ENCODE measurements at places on chromosomes 5 and 9.

- no peak for DNase-seq
These were observed 41.3 kb upstream of the PHYKPL start for GRCh38 chr5:178273665-178274541.

GRCh38 chr9:74120470-74120869 lies 376.7 kb upstream of the RORB start:
- DNase-seq, result no peak

DNA sequence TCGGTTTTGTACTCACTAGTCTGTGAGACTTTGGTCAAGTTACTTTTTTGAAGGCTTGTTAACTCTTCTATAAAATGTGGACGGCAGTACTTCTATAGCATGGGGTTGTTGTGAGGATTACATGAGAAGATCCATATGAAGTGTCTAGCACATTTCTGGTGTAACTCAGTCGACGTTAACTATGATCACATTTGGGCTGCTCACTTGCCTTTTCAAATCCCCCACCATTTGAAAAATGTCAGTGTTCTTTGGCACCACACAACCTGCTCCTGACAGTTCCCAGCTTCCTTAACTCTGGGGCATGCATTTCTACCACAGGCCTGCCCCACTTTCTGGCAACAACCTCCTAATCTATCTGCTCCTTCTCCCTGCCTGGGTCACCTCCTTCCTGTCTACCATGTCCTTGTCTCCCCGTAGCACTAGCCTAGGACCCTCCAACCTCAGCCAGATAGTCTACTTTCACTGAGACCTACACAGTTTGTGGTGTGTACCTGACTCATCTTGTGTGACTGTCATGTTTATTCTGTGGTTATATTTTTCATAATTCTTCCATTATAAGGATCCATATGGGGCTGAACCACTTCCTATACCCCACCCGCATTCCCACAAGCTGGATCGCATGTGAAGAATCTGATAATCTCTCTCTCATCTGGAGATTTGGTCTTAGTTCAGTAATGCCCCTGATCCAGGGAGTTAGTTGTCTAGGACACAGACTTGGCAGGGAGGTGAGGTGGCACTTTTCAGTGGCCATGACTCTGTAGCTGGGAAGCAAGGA lies 30.2 kb upstream of the BASP1 start:
- no peak for DNase-seq

DNA sequence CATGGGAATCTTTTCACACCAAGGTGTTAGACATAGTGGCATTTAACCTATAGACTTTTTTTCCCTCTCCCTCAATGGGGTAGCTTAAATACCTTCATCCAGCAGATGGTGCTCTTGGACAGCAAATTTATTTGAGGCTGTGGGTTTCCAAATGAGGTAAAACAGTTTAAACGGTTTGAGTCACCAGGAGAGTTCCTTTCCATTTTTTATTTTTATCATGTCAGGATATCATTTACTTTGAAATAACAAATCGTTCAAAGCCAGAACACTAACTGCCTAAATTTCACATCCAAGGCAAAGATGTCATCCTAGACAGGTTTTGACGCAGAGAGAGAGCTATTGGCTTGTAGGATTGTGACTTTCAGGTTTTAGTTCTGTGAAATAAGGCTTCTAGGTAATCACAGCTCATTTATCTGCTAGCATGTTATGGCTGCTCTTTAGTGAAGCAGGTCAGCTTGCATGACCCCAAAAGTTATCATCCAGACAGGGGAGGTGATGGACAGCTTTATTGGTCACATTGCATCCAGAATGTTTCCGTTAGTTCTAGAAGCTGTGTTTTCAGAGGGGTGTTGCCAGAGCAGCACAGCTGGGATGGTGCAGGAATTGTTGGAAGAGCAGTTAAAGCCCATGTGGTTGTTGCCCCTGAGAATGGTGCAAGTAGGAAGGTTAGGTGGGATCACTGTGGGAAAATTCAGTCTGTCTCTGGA lies 69.8 kb downstream of the KDM4C start:
- no peak for DNase-seq

DNA sequence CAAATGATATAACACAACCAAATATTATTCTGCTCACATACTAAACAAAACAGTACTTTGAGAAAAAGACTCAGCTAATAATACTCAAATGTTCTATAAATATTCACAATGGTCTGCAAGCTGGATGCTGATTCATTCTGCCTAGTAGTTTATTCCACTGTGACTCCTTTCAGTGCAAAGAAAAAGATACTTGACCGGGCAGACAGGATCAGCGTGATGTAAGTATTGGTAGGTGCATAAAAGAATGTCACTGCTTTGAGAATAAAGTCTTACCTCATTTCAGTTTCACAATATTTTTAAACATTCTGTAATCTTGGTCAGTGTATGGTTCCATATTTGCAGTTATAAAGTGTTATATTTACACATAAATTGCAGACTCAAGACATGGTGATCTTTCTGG lies 223.0 kb upstream of the NUDT12 start:
- no peak for DNase-seq

GRCh38 chr5:173786286-173787187 lies 101.6 kb upstream of the CPEB4 start:
- no peak for DNase-seq

DNA sequence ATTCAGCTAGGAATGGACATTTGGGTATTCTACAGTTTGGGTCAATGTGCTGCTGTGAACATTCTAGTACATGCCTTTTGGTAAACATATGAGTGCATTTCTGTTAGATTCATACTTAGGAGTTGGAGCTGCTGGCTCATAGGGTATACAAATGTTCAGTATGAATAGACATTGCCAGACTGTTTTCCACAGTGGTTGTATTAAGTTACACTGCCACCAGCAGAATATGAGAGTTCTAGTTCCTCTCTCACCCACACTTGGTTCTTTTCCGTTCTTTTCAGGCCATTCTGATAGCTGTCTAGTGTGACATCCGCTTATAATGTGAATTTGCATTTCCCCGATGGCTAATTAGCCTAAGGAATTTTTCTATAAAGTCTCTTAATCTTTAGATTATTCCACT lies 25.0 kb downstream of the STOM start:
- DNase-seq, result no peak

DNA sequence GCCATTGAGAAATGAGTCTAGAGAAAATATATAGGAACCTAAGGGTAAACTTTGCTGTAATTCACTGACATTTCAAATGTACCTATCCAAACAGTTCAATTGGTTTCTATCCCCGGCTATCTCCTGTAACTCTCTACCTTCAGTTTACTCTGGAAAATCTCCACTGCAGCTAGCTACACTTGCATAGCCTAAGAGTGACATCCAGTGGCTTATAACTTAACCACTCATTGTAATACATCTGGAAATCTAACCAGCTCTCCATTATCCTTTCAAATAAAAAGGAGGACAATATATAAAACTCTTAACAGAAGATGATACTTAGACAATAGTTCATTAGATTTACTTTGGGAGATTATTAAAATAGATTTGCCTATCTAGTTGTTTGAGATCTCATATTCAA lies 35.3 kb upstream of the SPDL1 start:
- DNase-seq, result no peak

- DNase-seq, result no peak
These were observed 6.0 kb upstream of the NIPBL start for GRCh38 chr5:36870399-36871040.

GRCh38 chr9:123599781-123600180 lies 243.8 kb downstream of the CRB2 start:
- DNase-seq, result no peak

DNA sequence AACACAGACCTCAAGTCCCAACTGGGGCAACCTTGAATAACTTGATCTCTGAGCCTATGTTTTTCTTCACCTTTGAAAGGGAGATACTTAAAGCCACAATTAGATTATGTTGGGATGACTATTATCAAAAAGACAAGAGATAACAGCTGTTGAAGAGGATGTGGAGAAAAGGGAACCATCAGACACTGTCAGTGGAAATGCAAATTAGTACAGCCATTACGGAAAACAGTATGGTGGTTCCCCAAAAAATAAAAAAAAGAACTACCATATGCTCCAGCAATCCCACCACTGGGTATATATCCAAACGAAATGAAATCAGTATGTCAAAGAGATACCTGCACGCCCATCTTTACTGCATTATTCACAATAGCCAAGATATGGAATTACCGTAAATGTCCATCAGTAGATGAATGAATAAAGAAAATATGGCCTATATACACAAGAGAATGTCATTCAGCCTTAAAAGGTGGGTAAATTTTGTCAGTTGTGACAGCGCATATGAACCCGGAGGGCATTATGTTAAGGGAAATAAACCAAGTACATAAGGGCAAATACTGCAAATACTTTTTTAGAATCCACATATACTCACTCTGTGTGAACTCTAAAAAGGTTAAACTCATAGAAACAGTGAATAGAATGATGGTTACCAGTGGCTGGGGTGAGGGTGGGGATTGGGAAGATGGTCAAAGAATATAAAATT lies 12.7 kb downstream of the FAT2 start:
- DNase-seq, result no peak

DNA sequence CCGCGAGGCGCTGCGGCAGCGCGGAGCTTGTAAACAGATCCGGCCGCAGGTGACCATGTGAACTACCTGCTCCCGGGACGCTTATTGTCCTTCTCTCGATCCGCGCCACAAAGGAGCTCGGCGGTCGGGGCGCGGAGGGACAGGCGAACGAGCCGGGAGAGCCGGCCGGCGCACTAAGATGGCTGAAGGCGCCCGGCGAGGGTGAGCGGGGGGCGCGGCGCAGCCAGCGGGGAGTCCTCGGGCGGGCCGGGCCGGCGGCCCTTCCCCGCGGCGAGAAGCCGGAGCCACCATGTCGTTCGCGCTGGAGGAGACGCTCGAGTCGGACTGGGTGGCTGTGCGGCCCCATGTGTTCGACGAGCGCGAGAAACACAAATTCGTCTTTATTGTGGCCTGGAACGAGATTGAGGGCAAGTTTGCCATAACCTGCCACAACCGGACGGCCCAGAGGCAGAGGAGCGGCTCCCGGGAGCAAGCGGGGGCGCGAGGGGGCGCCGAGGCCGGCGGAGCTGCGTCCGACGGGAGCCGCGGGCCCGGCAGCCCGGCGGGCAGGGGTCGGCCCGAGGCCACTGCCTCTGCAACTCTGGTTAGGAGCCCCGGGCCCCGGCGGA lies 535 bp downstream of the JMY start:
- no peak for DNase-seq

- no peak for DNase-seq
These were observed 25.5 kb upstream of the TIFAB start for GRCh38 chr5:135477613-135478066.

DNA sequence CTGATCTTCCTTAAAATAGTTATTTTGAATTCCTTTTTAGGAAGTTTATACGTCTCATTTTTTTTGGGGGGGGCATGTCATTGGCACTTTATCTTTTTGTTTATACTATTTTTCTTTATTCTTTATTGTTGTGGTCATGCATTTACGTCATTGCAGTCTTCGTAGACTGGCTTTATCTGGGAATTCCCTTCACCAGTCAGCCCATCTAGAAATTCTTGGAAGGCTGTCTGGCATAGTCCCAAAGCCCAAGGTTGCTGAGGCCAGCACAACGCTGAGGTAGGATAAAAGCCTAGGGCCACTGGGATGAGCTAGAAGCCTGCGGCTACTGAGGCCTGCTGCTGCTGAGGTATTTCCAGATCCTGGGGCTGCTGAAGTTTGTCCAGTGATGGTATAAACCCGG lies 121.5 kb downstream of the ISOC1 start:
- no peak for DNase-seq

DNA sequence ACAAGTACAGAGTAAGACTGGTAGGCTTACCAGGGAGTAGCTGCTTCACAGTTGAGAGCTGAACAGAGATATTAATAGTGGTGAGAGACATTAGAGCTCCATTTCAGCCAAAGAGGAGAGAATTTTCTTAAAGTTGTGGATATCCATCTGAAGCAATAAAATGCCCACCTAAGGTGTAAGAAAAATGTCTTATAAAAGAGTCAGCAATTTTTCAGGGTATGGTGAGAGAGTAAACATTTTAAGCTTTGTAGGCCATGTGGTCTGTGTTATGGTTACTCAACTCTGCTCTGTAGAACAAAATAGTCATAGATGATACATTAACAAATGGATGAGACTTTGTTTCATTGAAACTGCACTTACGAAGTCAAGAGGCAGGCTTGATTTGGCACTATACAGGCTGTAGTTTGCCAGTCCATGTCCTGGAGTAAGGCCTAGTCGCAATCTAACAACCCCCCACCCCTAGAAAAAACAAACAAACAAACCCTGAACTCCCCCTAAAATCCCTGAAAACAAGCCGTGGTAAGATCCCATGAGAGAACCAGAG lies 945.4 kb upstream of the SEMA6A start:
- DNase-seq, result no peak

- DNase-seq, result no peak
These were observed 163.4 kb upstream of the DMAC1 start for GRCh38 chr9:7963026-7963425.

DNA sequence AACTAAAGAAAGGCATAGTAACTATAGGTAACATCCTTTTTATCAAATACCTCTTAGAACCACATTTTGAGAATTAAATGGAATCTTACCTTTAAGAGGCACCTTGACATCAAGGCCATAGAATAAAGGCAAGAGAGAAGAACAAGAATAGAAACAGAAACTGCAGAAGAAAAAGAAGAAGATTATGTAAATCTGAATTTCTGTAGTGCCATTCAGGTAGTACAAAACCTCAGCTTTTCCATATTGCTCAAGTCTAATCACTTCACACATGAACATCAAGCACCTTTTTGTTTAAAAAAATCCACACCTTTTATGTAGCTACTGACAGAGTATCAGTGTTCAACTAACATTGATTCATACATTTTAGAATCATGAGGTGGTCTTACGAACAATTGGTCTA lies 91.8 kb upstream of the DPYSL3 start:
- no peak for DNase-seq

DNA sequence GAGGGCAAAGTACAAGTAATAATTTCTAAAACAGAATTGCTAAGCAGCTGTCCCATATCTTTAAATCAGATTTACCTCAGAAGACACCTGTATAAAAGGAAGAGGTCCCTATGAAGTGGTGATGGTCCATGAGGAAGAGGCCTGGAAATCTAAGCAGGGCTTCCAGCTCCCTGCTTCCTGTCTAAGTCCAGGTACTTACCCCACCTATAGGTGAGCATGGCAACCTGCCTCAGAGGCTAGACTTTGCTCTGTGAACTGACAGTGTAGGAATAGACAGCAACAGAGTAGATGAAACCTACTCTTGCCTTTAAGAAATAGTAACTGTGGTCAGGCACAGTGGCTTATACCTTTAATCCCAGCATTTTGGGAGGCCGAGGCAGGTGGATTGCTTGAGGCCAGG lies 55.8 kb upstream of the ARRDC3 start:
- DNase-seq, result no peak

- no peak for DNase-seq
These were observed 87.6 kb downstream of the PIK3R1 start for GRCh38 chr5:68303038-68303738.

Data from activated naive CD8-positive, alpha-beta T cell treated with anti-CD3 and anti-CD28 coated beads, Interleukin-2, amount 50 U/mL, for 16 hours (primary cell).